ENCODE measurements at places on chromosomes 6 and 20.

GRCh38 chr6:164401871-164402270 lies 907.5 kb downstream of the C6orf118 start:
- no peaks in the 10 kb centered on the region for H3K27me3 ChIP-seq
- no peak for DNase-seq

GRCh38 chr20:59786801-59787537 lies 146.5 kb downstream of the SYCP2 start:
- H3K36me3 ChIP-seq, result no peaks in the 10 kb centered on the region
- H3K4me1 ChIP-seq, result no peaks in the 10 kb centered on the region
- no peak for DNase-seq
- peaks cover 6% of the 10 kb centered on the region for H3K27me3 ChIP-seq

DNA sequence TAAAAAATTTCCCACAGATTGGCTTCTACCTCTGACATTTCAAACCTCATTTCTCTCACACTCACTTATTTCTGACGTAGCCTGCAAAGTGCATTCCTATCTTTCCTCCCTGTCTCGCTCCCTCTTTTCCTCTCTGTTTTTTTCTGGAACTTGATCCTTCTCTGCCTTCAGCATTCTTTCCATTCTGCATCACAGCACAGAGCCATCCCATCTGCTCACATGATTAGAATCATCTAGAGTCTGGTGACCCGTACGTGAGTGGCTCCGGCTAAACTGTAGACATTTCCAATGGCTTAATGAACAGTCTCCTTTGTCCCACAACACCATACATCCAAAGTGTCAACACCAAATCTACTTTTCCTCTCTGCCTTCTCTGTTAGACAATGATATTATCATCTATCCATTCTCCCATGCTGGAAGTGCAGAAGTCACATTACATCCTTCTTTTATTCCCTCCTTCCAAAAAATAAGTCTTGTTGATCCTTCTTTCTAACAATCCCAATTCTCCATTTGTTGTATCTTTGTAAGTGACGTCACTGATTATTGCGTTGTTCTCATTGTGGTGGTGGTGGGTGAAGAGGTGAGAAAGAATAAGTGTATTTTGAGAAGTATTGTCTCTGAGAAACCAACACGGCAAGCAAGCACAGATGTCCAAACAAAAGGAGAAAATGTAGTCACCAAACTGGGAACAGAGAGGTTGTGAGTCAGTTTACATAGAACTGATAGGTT lies 41.6 kb downstream of the OPRM1 start:
- H3K27ac ChIP-seq, result no peak overlapping the region
- no peak overlapping the region for H3K4me3 ChIP-seq
- no peaks in the 10 kb centered on the region for H3K4me1 ChIP-seq
- no peak for DNase-seq
- no peaks in the 10 kb centered on the region for H3K36me3 ChIP-seq

- no peak overlapping the region for H3K27ac ChIP-seq
- H3K36me3 ChIP-seq, result no peaks in the 10 kb centered on the region
- H3K27me3 ChIP-seq, result no peaks in the 10 kb centered on the region
- no peak for DNase-seq
These were observed 108.4 kb downstream of the RIMS1 start for GRCh38 chr6:71994705-71995271.

- no peak for DNase-seq
- no peaks in the 10 kb centered on the region for H3K36me3 ChIP-seq
- H3K27me3 ChIP-seq, result no peaks in the 10 kb centered on the region
- H3K27ac ChIP-seq, result no peak overlapping the region
- no peak overlapping the region for H3K4me3 ChIP-seq
- no peaks in the 10 kb centered on the region for H3K4me1 ChIP-seq
These were observed 41.8 kb upstream of the MTRF1L start for GRCh38 chr6:153044295-153044694.

- no peak overlapping the region for H3K27ac ChIP-seq
- H3K27me3 ChIP-seq, result no peaks in the 10 kb centered on the region
- no peaks in the 10 kb centered on the region for H3K4me1 ChIP-seq
- no peak overlapping the region for H3K4me3 ChIP-seq
These were observed 72.1 kb downstream of the SLC24A3 start for GRCh38 chr20:19284400-19285178.

Data from activated naive CD8-positive, alpha-beta T cell treated with anti-CD3 and anti-CD28 coated beads for 36 hours (primary cell).